Thymus (tissue), 14 donors: ENCODE measurements at places on chromosomes 6 and 20. TPM values are rescaled to one million over a fixed set of nuclear protein-coding genes. Genes with fewer than 3 reads are reported as not detected.
A peak's percentile ranks its signal among the peaks of the same experiment; 100 is the strongest.

Gene CASS4
- 3.7 TPM for polyA plus RNA-seq

Gene DUSP15
- 1.6 TPM for polyA plus RNA-seq

GRCh38 chr20:17524560-17524959 lies 6.6 kb downstream of the BFSP1 start:
- no peak for DNase-seq

Gene LAMP5
- polyA plus RNA-seq, result 0.39 TPM

- no peak for DNase-seq
Measured at GRCh38 chr6:17552861-17553260, 47.2 kb upstream of the FAM8A1 start.

DNA sequence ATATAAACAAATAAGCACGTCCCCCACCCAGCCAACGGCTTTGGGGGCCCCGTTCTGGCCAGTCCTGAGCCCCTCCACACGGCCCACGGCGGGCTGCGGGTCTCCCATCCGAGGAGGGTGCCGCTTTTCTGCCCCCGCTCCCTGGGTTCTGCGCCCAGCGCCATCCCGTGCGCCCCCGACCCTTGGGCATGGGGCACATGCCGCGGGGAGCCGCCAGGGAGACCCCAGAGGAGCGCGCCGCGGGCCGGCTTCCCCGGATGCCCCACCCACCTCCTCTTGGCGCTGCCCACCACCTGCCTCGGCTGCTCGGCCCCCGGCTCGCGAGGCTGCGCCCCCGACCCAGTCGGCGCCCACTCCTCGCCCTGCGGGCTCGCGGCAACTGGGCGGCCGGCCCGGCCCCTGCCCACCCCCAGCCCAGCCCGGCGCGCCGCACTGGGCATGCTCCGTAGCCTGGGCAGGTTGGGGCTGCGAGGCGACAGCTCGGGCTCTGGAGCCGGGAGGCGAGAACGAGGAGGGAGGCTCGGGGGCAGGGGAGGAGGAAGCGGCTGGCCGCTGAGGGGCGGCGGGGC lies 570 bp upstream of the PLCB4 start:
- no peak for DNase-seq

Gene ENPP5
- polyA plus RNA-seq, result 21.2 TPM

Gene DDX43
- polyA plus RNA-seq, result 0.66 TPM

GRCh38 chr6:44471271-44471981 lies 83.9 kb downstream of the CDC5L start:
- no peak for DNase-seq

DNA sequence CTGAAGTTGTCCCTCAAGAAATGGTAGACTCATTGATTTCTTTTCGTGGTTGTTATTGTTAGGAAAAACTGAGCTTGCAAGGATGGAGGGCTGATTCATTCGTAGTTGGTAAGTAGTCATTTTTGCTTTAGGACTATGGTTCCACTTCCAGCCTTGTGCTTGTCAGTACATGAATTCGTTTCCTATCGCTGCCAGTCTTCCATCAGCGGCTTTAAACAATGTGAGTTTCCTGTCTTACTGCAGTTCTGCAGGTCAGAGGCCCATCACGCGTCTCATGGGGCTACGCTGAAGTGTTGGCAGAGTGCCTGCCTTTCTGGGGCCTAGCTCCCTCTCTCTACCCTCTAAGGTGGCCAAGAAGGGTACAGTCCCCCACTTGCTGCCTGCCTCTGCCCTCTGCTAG lies 11.4 kb upstream of the MDFI start:
- DNase-seq, result peak; percentile 56

DNA sequence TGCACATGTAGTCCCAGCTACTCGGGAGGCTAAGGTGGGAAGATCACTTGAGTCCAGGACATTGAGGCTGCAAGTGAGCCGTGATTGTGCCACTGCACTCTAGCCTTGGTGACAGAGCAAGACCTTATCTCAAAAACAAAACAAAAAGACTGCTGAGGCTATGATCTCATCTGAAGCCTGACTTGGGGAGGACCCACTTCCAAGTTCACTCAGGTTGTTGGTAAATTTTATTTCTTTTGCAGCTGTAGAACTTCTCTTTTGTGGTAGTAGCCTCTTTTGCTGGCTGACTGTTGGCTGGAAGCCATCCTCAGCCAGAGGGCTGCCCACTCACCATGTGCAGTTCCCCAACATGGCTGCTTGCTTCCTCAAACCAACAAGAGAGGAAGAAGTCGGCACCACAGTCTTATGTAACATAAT lies 36.8 kb upstream of the ME1 start:
- no peak for DNase-seq

- no peak for DNase-seq
Measured at GRCh38 chr6:41074692-41075436, 2.1 kb downstream of the NFYA start.

Gene OR11A1
- polyA plus RNA-seq, result 0.02 TPM

DNA sequence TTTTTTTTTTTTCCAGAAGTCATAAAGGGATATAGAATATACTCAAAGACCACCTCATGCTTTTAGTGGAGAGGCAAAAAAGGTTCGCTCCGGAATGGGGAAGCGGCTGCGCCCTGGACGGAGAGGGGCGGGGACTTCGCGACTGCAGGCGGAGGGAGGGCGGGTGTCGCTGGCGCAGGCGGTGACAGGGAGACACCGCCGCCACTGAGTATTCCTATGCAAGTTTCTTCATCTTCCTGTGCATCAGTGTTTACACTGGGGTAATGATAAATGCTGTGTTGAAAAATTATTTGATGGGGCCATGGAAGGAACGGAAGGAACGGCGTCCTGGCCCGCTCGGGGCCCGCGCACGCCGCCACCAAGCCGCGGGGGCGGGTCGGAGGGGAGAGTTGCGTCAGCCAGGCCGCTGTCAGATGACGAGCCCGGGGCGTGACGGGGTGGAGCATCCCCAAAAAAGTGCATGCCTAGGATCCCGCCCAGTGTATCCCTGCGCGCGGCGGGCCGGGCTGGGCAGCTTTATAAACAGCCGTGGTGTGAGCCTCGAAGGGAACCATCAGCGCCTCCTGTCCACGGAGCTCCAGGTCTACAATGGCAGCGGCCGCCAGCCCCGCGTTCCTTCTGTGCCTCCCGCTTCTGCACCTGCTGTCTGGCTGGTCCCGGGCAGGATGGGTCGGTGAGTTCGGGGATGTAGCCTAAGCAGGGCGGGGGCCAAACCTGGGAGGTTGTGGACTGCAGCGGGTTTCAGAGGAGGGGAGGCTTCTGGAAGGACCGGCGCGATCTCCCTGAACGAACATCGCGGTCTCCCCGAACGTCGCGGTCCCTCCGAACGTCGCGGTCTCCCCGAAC lies at the start of gene ULBP1:
Gene ULBP1, plus strand, starts transcription at position 482 of the 846 bp plus-strand sequence. Its CDS starts 107 bp downstream, at position 589.
- no peak for DNase-seq
